ENCODE measurements at places on chromosomes 1 and 21.

- no peak for DNase-seq
Observed at GRCh38 chr1:185974367-185975170, 240.4 kb downstream of the HMCN1 start.

GRCh38 chr1:173475564-173476196 lies 1.5 kb upstream of the PRDX6 start:
- no peak for DNase-seq

DNA sequence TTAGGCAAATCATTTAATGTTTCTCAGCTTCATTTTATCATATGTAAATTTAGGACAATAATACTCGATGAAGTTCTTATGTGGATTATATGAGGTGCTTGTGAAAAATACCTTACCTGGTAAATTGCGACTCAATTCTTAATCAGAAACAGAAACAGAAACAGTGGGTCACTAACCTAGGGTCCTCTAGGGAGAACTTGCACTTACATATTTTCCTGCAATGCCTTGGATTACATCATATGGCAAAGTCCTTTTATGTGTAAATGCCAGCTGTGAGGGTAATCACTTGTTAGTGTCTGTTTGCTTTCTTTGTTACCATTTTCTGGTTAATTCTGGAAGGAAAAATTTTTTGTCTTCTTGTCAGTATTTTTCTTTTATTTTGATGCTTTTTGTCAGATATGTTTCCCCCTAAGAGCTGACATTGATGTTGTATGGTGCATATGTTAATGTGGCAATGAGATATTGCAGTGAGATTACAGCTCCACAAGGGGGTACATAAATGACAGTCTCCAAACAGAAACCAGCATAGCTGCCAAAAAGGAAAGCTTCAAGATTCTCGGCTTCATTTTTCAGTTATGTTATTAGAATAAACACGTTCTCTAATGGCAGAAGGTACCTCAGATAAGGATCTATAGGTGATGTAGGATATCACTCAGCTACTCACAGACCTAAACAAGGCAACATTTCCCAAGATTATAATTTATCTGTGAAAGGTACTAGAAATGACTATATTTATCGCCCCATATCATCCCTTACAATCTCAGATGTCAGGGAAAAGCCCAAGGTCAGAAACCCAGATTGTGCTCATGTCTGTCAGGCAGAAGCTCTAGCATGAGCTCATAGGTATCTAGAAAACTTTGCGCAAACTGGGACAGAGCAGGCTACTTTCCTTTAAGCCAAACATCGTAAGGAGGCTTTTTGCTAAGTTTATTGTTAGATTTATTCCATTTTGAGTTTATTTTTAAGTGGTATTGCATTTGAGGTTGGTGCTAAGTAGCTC lies 119.9 kb downstream of the FASLG start:
- DNase-seq, result no peak

GRCh38 chr1:156815307-156815826 lies 1.3 kb downstream of the SH2D2A start:
- DNase-seq, result no peak

GRCh38 chr1:15640667-15641066 lies 23.4 kb downstream of the DDI2 start:
- no peak for DNase-seq

- no peak for DNase-seq
Observed at GRCh38 chr1:119778886-119779560, 10.3 kb upstream of the HMGCS2 start.

- DNase-seq, result no peak
Observed at GRCh38 chr1:240094041-240094722, 2.5 kb downstream of the FMN2 start.

- no peak for DNase-seq
Observed at GRCh38 chr1:206000641-206001339, 2.4 kb downstream of the RAB7B start.

DNA sequence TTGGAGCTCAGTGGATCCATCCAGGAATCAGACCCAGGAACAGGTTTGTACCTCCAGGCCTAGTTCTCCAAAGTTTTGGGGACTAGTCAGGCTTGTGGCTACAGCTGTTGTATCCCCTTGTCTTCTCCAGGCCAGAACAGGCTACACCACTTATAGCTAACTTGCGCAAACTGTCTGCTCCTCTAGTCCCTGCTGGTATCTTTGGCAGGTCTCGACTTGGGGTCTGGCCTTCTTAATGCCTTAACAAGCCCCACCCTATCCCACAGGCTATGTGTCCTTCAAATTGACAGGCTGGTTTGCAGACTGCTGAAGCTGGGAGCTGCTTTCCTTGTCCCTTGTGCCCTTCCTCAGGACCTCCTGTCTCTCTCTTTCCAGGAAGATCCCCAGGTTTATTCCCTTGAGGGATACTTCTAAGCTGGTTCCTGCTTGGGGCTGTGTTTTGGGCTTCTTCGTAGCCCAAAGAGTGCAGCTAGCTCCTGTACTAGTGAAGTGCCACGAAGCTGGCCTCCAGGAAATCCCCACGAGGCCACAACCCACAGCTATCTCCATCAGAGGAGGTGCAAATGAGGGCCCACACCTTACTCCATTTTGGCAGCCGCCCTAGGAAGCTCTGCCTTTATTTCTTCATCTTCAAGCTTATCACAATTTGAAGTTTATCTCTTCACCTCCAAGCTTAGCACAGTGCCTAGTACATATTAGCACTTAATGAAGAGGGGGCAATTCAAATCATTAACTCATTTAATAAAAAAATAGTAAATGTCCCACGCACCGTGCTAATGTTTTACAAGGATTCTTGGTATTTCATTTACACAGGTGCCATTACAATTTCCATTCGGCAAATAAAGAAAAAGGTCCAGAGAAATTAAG lies 683 bp upstream of the DMAP1 start:
- DNase-seq, result no peak

DNA sequence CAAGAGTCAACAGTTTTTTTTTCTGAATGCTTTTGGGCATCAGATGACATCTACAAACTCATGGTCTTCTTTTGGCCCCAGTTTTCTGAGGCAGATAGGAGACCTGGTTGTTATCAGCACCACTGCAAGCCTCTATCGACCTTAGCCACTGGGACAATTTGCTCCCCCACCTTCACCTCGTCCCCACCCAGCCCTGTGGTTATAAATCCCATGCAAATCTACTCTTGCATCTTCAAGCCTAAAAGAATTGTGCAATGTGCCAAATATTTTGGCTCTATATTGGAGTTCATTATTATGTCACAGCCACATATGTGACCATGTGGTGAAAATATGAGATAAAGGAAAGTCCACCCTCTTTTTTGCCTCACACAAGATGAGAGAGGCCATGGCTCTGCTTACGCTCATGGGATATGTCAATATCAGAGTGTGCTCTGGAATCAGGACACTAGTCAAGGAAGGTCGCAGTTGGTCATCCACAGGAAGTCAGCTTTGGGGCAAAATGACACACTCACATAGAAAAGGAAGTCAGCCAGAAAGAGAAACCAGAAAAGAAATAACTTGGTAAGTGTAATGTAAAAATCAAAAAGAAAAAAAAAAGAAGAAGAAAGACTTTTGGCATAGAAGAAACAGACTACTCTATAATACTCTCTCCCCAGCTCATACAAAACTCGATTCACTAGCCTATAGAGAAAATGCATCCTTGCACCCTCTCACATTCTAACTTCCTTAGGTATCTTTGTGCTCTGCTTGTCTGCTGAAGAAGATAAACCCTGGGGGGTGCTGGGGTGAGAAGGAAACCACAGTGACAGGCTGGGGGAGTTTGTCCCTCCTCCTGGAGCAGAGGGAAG lies 21.2 kb downstream of the SLC30A10 start:
- no peak for DNase-seq

- DNase-seq, result peak; percentile 26
Observed at GRCh38 chr1:32817815-32818786, 648 bp downstream of the S100PBP start.

GRCh38 chr1:183033205-183033604 lies 10.0 kb downstream of the LAMC1 start:
- DNase-seq, result no peak

GRCh38 chr1:38153066-38153777 lies 106.6 kb upstream of the POU3F1 start:
- DNase-seq, result no peak

DNA sequence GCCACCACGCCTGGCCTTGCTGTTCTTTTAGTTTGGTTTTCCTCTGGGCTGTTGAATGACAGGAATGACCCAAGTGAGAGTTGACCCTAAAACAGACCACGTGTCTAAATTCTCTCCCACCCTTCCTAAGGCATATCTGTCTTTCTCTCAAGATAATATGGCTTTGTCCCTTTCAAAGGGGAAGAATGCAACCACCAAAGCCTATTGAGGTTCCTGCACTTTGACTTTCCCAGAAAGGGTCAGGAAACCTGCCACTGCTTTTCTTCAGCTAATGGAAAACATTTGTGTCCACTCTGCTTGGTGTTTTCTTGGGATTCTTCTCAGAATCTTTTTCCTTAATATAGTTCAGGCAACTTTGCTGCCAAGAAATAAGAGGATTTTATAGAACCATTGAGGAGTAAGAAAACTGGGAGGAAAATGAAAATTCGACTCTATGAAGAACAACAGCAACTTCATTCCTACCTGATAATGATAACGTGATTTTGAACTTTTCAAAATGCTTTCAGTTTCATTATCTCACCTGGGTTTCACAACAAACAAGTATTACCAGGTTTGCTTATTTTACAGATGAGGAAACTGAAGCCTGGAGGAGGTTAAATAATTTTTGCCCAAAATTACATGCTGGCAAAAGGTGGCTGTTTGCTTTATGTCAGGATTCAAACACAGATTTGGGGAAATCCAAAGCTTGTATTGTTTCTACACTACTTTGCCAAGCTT lies 6.9 kb downstream of the PLPP3 start:
- no peak for DNase-seq

DNA sequence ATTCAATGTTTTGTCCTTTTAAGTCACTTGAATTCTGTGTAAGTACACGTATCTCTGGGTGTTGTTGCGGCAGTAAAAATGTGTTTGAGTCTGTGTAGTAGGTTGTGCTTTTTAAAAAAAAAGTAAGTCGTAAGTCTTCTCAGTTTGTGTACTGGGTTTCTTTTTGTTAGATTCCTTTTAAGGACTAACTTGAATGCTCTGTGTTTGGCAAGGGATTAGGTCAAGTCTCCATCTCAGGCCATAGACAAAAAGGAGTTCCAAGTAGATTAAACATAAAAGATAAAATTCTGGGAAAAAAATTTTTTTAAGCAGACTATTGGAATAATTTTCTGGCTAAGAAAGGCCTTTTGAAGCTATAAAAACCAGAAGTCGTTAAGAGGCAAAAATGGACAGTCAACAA lies 113.1 kb downstream of the ATP5PO start:
- no peak for DNase-seq

- no peak for DNase-seq
Observed at GRCh38 chr1:214485151-214485550, 66.3 kb downstream of the PTPN14 start.

GRCh38 chr1:226643611-226644540 lies 95.2 kb downstream of the ITPKB start:
- DNase-seq, result no peak

DNA sequence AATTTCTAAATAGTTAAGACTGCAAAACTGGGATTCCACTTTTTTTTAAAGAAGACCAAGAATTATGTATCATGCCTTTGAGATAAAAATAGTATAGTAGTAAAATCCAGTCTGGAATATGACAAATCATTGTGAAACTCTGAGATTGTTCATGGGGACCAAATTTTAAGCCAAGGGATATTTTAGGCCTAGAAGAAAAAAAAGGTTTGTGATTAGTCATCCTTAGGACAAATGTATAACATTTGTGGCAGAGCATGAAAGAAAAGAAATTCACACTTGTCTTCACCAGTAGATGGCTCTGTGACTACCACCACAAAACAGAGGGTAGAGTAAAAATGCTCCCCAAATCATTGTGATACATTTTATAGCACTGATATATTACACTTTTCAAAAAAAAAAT lies 226.1 kb downstream of the KCTD3 start:
- peak; percentile 55 for DNase-seq

- no peak for DNase-seq
Observed at GRCh38 chr1:9877962-9878361, 32.1 kb downstream of the CTNNBIP1 start.

DNA sequence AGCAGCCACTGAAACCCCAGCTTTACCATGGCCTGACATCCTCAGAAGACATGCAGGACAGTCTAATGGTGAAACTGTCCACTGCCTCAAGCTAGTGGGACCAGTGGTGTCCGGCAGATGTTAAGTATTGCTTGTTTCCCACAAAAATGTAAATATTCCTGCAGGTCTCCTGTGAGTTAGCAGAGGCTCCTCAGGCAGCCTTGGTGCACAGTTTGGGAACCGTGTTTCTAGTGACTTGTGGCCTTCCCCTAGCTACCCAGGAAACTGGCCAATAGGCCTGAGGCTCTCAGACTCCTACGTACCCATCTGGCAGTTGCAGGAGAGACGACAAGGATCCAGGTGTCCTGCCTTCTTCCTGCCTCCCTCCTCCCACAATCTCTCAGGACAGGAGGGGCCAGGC lies 142.4 kb downstream of the CAMTA1 start:
- no peak for DNase-seq

- no peak for DNase-seq
Observed at GRCh38 chr1:84479998-84480397, 932 bp downstream of the RPF1 start.

GRCh38 chr1:30842697-30843354 lies 65.7 kb downstream of the SDC3 start:
- DNase-seq, result no peak

DNA sequence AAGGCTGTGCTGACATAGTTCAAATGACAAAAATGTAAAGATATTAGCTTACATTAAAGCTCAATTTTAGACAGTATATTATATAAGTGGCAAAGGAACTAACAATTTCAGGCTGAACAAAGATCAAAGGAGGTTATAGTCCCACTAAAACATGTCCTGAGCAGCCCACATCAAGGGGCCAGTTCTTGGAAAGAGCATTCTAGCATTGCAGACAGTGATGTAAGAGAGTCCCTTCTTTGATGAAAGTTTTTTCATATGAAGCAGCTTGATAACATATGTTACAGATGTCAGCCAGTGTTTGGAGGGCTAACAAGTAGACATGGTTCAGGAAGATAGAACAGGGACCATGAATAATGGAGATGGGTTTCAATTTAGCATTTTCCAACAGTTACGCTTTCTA lies 301.7 kb downstream of the NTNG1 start:
- DNase-seq, result no peak

DNA sequence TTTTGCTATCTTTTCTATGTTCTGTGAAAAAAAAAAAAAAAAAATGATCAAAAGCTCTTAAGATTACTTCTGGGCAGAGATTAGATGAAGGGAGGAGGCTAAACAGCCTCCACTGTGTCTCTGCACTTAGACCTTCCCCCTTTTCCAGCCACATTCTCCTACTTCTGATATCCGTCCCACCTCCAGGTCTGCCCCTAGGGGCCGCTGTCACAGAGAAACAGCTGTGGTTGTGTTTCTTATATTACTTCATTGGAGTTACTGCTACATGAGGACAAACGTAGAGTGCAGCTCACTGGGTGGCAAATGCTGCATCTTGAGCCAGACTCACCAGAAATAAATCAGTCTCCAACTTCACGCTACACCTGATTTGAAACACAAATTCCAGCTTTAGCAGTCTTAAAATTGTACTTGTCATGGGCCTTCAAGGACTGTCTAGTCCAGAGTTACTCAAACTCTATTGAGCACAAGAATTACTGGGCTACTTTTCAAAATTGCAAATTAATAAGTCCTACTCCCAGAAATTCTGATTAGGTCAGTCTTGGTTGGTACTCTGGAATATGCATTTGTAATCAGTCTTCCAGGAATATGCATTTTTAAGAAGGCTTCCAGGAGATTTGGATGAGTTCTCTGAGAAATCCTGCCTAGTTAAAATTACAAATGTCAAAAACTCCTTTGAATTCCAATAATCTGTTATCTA lies 125.2 kb upstream of the PTBP2 start:
- no peak for DNase-seq

Data from NCI-H1694 treated with DMSO at 0.1 percent for 48 hours (cell line).